ENCODE measurements at places on chromosomes 6 and 20.

GRCh38 chr20:32205110-32205842 is 2.3 kb downstream of the PLAGL2 start:
- peak overlapping the region; percentile 89 for H3K27ac ChIP-seq
- peaks cover 39% of the 10 kb centered on the region for H3K4me1 ChIP-seq
- 0 out of 2 replicates have a peak overlapping the region, but pooled peaks have one; percentile 99 for H3K4me3 ChIP-seq
- H3K36me3 ChIP-seq, result peaks cover 69% of the 10 kb centered on the region
- DNase-seq, result no peak

DNA sequence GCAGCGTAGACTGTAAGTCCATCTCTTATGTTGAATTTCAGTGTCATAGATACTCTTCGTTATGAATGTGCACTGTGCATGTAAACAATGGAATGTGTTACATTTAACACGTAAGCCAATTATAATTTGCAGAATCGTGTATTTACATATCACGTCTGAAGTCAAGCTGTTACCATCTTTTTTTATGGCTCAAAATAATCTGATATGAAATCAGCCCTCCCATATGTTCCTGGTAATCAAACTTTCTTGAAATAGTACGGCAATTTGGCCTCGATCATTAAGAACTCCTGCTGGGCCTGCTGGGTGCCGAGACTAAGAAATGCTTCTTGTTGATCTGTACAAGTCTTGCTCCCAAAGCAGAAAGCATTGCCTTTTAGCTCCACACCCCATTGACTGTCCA is 89.6 kb upstream of the DOK5 start:
- no peaks in the 10 kb centered on the region for H3K4me1 ChIP-seq
- no peaks in the 10 kb centered on the region for H3K27me3 ChIP-seq
- H3K36me3 ChIP-seq, result no peaks in the 10 kb centered on the region
- H3K27ac ChIP-seq, result no peak overlapping the region
- DNase-seq, result no peak
- H3K4me3 ChIP-seq, result no peak overlapping the region

DNA sequence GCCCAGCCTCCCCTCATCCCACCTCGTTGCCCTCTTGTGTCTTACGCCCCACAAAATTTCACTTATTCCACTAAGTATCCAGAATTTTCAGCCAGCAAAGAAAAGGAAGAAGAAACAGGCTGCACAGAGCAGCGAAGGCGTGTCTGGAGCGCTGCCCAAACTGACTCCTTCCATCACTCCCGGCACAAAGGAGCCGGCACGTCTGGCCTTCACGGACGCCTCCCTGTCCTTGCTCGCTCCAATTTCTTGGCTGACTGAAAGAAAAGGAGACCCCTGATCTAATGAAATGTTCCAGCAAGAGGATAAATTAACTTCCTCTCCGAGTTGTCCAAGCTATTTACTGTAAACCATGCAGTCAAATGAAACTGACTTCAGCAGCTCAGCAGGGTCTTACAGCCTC is 152.3 kb upstream of the CDH4 start:
- H3K36me3 ChIP-seq, result no peaks in the 10 kb centered on the region
- H3K27me3 ChIP-seq, result no peaks in the 10 kb centered on the region
- no peak overlapping the region for H3K27ac ChIP-seq
- no peaks in the 10 kb centered on the region for H3K4me1 ChIP-seq

DNA sequence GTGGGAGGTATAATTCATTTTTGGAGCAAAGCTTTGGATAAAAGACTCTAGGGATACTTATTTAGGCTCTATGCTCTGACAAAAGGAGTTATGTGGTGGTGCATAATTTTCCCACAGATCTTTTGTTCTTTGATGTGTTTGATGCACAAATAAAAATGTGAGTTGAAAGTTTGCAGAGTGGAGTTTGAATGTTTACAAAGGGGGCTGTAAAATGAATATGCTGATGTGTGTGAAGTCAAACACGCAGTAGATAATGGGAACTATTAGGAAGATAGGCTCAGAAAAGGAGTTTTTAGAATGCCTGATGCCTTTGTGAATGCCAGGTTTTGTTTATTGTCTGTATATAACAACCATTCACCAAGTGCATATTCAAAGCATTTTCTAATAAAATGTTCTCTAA is 545.0 kb upstream of the EPHA7 start:
- no peaks in the 10 kb centered on the region for H3K4me1 ChIP-seq
- H3K4me3 ChIP-seq, result no peak overlapping the region
- no peaks in the 10 kb centered on the region for H3K36me3 ChIP-seq
- H3K27me3 ChIP-seq, result no peaks in the 10 kb centered on the region
